ENCODE measurements at places on chromosomes 2 and 18. TPM values are rescaled to one million over a fixed set of nuclear protein-coding genes. Genes with fewer than 3 reads are reported as not detected.

The FTCDNL1 gene
- 0.73 TPM for total RNA-seq

GRCh38 chr2:101219246-101219645, 33.4 kb upstream of the CNOT11 start:
- DNase-seq = no peak

DNA sequence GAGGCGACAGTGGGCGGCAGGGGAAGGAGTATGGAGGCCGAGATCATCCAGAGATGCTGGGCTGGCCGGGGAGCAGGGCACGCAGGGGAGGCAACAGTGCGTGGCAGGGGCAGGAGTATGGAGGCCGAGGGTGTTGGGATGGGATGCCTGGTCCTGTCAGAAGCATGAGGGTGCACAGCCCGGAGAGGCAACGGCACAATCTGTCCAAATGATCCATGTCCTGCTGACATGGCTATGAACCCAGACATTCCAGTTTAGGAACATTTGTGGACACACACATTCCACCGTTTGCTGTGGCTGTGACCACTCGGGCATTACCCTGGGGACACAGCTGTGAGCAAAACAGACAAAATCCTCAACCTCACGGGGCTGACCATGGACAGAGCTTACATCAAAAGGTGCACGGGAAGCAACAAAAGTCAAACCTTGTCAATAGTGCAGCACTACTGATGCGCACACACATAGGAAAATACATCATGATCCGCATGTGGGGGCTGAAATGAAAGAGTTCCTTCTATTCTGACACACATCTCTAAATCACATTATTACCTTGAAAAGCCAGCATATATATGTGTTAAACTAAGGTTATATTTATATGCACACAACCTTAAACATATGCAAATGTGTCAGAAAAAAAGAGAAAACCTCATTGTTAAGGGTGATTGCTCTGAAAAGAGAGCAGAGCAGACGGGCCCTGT, 144.0 kb upstream of the GPC1 start:
- DNase-seq = no peak

The TPO gene
- not detected for total RNA-seq

The SLC16A14 gene
- 0.21 TPM for total RNA-seq

DNA sequence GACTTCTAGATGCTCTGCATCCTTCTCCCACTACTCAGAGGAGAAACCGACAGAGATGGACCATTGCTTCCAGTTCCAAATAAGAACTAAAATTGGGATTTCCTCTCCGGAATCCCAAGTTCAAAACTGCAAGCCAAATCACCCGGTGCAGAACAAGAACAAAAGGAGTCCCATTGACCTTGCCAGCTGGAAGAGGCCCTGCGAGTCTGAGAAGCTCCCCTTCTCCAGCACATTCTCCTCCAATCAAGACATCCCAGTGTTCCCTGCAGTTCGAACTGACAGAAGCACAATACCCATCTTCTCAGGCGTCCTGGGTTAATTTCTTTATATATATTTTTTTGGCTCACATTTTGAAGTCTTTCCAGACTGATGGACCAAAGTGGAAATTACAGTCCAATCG, 195.3 kb upstream of the MEIS1 start:
- no peak for DNase-seq

DNA sequence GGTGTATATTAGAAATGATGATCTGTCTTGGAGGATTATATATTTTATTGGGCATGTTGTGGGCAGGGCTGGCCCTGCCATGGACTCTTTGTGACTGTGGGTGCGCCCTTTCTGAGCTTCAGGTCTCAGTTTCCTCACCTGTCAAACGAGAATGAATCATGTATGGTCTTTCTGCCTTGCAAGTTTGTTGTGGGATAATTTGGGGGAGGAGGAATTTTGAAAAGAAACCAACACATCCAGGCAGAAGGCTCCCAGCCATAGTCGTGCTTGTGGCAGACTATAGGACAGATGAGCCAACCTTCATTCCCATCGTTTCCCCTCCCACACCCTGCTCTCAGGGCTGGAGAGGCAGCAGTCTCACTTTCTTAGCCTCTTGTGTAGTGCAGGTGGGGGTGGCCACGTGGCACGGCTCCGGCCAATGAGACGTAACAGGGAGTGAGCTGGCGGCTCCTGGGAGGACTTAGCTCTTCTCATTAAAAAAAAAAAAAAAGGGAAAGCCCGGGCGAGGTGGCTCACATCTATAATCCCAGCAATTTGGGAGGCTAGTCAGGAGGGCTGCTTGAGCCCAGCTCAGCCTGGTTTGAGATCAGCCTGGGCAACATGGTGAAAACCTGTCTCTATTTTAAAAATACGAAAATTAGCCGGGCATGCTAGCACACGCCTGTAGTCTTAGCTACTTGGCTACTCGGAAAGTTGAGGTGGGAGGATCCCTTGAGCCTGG, 63.1 kb downstream of the RHOB start:
- DNase-seq = no peak

- DNase-seq = no peak
These were observed at the start of gene ANKRD23 for GRCh38 chr2:96843538-96844268. Gene ANKRD23 (minus strand): TSS chr2:96844021. CDS start chr2:96843992, 29 bp downstream.

GRCh38 chr2:134324947-134325346, 71.1 kb downstream of the MGAT5 start:
- DNase-seq = no peak

DNA sequence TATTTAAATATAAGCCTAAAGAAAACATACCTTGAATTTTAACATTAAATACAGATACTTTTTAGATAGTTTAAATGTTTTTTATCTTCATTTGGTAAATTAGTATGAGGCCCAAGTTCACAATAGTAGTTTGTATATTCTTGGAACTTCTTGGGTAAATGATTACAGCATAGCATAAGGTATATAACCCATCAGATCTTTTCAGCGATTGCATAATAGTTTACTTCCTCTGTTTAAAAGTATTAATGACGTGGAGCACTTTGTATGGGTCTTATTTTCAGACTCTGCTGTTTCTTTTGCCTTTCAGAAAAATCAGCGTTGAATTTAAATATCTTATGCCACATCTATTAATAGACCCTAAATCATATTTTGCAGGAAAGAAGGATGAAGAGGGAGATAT, 60.2 kb downstream of the CHRNA1 start:
- no peak for DNase-seq

Data from pulmonary artery endothelial cell (primary cell).